ENCODE measurements at places on chromosomes 6 and 20. TPM values are rescaled to one million over a fixed set of nuclear protein-coding genes. Genes with fewer than 3 reads are reported as not detected.

Gene SLC35D3
- total RNA-seq = not detected

DNA sequence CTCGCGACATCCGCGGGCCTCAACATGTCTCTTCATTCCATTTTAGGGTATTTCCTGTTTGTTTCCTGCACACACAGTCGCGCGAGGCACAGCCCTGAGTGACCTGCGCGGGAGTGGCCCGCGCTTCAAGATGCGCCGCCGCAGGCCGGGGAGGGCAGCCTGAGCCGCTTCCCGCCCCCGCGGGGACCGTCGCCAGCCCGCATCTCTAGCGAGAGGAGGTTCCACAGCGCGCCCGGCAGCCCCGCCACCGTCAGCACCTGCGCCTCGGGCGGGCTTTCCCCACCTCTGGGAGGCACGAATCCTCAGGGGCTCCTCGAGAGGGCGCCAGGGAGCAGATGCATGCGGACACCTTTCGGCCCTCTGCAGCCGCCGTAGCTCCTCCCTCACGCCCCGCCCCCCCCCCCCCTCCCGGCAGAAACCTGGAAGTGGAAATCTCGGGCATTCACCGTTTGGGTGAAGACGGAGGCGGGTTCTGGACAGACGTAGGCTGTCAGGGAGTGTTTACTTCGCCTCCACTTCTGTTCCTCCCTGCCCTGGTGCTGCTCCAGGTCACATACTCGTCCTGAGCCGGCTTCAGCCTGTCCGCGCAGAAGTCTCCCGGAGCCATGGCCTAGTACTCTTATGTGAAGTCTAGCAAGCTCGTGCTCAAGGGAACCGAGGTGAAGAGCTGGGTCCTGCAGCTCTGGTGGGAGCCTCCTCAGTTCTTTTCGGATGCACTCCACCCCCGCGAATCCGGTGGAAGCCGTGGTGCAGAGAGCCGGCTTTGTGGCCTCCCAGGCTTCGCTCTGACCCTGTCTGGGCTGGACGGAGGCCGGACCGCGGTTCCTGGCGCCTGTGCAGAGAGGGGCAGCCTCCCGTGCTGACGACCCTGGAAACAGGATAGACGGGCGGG is 880.5 kb upstream of the DEFB115 start:
- peak; percentile 90 for DNase-seq
- no peaks in the 10 kb centered on the region for H3K27me3 ChIP-seq
- peak overlapping the region; percentile 69 for H3K27ac ChIP-seq
- H3K36me3 ChIP-seq = peaks cover 3% of the 10 kb centered on the region
- H3K4me1 ChIP-seq = peaks cover 4% of the 10 kb centered on the region
- H3K4me3 ChIP-seq = peak overlapping the region; percentile 90

- H3K4me3 ChIP-seq = no peak overlapping the region
- H3K4me1 ChIP-seq = peaks cover 31% of the 10 kb centered on the region
- peak overlapping the region; percentile 39 for H3K27ac ChIP-seq
Measured at GRCh38 chr6:38155144-38155543, 335.6 kb downstream of the ZFAND3 start.

DNA sequence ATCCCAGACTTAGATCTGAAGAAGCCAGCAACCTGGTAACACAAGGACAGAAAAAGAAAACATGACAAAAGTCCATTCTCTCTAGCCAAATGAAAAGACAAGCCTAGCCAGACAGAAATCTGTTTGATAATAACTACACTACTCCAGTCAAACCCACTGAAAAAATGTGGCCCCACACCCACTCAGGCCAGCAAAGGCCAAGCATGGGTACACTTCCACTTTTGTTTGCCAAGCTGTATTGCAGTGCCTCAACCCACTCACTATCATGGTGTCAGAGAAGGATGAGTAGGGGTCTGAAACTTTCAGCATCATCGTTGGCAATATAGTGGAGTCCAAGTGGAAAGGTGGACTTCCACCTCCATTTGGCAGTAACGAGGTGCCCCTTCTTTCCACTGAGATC is 45.8 kb downstream of the EPM2A start:
- no peak for DNase-seq
- no peak overlapping the region for H3K4me3 ChIP-seq
- no peaks in the 10 kb centered on the region for H3K36me3 ChIP-seq
- H3K27me3 ChIP-seq = no peaks in the 10 kb centered on the region
- no peaks in the 10 kb centered on the region for H3K4me1 ChIP-seq
